ENCODE measurements at places on chromosomes 7 and 10. TPM values are rescaled to one million over a fixed set of nuclear protein-coding genes. Genes with fewer than 3 reads are reported as not detected.
A peak's percentile ranks its signal among the peaks of the same experiment; 100 is the strongest.

Gene COBL
- 0.81 TPM for total RNA-seq

Gene CRHR2
- total RNA-seq, result not detected

Gene ELMO1
- total RNA-seq, result 55.0 TPM

GRCh38 chr7:17822547-17823173 lies 117.6 kb downstream of the SNX13 start:
- no peak for DNase-seq

Gene SYT15
- total RNA-seq, result 0.17 TPM

Gene SLC35G1
- total RNA-seq, result 6.9 TPM

DNA sequence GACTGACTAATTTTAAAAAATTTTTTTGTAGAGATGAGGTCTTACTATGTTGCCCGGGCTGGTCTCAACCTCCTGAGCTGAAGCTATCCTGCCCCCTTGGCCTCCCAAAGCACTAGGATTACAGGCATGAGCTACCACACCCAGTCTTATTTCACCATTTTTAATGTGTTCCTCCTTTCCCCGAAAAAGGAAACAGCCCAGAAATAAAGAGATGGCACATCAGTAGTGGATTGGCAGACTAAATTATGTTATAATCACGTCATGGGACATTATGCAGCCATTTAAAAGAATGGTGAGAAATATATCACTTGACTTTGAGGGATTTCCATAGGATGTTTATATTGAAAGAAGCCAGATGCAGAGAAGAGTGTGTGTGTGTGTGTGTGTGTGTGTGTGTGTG lies 40.5 kb downstream of the CAPZA2 start:
- no peak for DNase-seq

- DNase-seq, result no peak
These were observed 546.9 kb downstream of the KCNMA1 start for GRCh38 chr10:77090381-77091356.

DNA sequence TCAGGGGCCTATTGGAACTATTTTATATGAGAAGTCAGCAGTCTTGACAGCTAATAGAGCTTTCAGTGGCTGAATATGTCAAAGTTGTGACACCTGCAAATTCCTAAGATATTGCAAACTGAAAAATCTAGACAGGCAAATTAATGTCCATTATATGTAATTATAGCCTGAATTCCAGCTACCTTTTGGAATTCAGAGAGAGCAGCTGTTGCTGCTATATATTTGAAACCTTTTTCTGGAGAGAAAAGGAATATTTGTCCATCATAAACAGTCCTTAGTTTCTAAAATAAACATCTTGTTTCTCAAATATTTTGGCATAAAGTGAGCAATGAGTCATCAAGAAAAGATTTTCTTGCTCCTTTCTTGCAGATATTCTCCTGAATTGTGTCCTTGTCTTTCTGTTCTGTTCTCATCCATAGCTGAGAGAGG lies 408.9 kb upstream of the SEMA3D start:
- peak; percentile 12 for DNase-seq

Gene CLCN1
- total RNA-seq, result not detected

Gene PRSS2
- total RNA-seq, result not detected

DNA sequence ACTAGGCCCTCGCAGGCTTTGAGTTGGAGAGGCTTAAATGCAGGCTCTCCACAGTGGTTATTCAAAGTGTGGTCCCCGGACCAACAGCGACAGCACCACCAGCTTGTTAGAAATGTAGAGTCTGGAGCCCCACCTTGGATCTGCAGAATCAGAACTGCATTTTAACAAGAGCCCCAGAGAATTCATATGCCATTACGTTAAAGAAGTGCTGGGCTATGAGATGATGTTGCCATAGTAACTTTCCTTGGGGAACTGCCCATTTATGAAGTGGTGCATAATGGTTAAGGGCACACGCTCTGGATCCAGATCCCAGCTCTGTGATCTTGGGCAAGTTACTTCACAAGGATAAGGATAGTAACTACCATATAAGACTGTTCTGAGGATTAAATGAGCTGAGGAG lies 48.9 kb downstream of the ZCCHC24 start:
- no peak for DNase-seq

Gene VSTM4
- total RNA-seq, result 0.29 TPM

Gene EBF3
- total RNA-seq, result 0.33 TPM

- no peak for DNase-seq
These were observed 82.3 kb downstream of the PRKAG2 start for GRCh38 chr7:151794508-151795167.

DNA sequence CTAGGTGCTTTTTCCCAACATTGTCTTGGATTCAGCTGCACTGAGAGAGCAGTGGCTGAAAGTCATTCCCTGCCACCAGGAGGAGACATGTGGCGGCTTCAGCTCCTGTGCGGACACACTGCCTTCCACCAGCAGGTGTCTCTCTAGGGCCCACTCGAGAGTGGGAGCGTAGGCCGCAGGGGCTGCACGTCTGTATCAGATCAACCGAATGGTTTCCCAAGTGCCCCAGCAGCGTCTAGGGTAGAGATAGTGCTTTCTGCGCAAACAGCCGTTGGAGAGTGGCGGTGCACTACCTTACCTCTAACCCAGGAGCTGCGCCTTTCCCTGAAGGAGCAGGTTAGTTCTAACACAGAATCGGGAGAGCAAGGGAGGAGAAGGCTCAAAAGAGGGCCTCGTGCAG lies 31.7 kb downstream of the PAPOLB start:
- peak; percentile 87 for DNase-seq

DNA sequence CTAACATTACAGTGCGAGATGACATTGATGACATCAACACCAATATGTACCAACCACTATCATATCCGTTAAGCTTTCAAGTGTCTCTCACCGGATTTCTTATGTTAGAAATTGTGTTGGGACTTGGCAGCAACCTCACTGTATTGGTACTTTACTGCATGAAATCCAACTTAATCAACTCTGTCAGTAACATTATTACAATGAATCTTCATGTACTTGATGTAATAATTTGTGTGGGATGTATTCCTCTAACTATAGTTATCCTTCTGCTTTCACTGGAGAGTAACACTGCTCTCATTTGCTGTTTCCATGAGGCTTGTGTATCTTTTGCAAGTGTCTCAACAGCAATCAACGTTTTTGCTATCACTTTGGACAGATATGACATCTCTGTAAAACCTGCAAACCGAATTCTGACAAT lies 4.3 kb downstream of the GPR22 start:
- no peak for DNase-seq

GRCh38 chr10:23481363-23481961 lies 42.6 kb downstream of the OTUD1 start:
- no peak for DNase-seq

- DNase-seq, result no peak
These were observed 49.8 kb upstream of the PDSS1 start for GRCh38 chr10:26647602-26648244.

DNA sequence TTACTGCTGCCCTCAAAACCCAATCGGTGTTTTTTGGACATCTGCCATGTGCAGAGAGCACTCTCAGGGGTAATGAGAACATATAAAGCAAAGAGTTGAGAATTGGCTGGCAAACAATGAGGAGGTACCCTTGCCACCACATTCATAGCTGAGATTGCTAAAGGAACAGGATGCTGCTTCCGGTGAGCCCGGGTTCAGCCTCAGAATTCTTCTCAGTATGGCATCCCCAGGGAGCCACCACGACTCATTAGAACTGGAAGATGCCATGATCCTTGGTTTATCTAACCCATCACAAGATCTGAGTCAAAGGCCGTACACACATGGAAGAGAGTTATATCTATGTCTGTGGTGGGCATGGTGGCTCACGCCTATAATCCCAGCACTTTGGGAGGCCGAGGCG lies 174.4 kb downstream of the ARID5B start:
- no peak for DNase-seq

DNA sequence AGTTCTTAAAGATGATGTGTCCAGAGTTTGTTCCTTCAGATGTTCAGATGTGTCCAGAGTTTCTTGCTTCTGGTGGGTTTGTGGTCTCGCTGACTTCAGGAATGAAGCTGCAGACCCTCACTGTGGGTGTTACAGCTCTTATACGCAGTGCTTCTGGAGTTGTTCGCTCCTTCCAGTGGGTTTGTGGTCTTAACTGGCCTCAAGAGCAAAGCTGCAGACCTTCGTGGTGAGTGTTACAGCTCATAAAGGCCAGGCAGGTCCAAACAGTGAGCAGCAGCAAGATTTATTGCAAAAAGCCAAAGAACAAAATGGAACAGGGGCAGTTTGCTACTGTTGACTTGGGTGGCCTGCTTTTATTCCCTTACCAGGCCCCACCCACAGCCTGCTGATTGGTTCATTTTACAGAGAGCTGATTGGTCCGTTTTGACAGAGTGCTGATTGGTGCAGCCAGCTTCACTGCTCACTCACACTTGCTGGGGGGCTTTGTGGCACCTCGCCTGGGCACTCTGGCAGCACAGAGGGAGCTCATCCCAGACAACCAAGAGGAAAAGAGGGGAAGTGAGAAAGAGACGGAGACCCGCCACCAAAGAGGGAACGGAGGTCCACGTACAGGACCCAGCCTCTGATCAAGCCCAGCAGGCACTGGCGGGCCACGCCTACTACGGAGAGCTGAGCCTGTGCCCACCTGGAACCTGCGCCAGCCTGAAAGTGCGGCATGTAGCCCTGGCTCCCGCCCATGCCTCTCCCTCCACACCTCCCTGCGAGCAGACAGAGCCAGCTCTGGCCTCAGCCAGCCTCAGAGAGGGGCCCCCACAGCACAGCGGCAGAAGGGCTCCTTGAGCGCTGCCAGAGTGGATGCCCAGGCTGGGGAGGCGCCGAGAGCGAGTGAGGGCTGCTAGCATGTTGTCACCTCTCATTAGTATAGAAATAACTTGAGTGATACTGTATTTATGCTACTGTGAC lies 55.8 kb upstream of the SEMA3C start:
- no peak for DNase-seq

DNA sequence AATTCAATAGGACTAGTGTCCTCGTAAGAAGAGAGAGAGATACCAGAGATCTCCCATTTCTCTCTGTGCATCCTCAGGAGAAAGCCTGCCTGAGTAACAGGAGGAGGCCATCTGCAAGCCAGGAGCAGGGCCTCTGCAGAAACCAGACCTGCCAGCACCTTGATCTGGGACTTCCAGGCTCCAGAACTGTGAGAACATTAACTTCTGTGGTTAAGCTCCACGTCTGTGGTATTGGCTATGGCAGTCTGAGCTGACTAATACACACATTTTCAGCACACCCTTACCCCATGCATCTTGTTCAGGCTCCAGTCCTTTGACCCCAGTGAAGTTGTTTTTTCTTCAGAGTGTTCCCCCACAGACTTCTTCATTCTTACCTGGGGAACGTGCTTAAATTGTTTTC lies 3.1 kb upstream of the CRTAC1 start:
- DNase-seq, result no peak

GRCh38 chr10:75718991-75719390 lies 287.6 kb downstream of the LRMDA start:
- no peak for DNase-seq

Measured in H4 (cell line).